Urinary bladder (tissue), 4 donors: ENCODE measurements at places on chromosomes 6 and 20. TPM values are rescaled to one million over a fixed set of nuclear protein-coding genes. Genes with fewer than 3 reads are reported as not detected.

- no peak for DNase-seq
Measured at GRCh38 chr20:7155794-7156193, 388.3 kb downstream of the BMP2 start.

DNA sequence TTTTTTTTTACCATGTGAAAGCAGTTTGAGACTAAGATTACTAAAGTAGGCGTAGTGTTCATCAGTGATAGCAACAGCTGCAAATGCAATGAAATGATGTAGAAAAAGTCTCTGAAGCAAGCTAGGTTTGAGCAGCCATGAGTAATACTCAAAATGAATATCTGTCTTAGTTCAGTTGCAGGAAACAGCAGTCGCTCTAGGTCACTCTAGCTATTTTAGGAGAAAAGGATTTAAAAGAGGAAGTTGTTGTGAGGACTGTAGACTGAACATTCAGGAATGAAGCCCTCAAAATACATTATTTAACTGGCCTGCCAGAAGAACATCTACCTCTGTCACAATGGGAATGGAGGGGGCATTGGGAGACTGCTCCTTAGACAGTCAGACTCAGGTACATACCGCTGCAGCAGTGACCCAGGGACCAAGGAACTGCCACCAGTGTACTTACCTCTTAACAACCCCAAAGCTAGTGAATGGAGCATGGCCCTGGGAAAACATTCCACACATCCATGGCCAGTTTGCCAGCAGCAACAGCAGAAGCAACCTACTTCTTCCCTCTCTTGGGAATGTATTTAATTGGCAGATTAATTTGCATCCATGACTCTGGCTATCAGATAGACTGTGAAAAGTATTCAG lies 243.0 kb upstream of the KHDRBS2 start:
- DNase-seq, result no peak

CUL9 gene
- total RNA-seq, result 20.6 TPM

DNA sequence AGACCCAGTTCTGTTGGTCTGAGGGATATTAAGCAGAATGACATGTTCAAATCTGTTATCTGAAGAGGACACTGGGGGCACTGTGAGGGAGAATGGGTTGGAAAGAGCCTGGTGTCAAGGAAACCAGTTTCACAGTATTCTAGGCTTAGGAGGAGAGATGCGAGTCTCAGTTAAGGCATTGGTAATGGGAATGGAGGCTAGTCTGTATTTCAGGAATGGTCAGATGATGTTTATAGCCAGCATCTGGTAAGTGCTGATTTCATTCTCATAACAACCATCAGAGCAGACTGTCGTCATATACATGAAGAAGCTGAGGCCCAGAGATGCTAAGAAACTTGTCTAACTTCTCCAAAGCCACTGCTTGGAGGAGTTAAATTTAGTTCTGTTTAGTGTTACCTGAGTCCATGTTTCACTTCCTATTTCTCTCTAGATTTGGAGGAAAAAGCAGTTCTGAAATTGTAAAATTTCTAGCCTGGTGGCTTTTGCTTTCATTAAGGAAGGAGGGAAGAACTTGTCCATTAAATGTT lies 242.0 kb downstream of the ARID1B start:
- no peak for DNase-seq

- no peak for DNase-seq
Measured at GRCh38 chr20:62065674-62066338, at the start of gene TAF4. TSS of gene TAF4 (minus strand) at chr20:62065881. CDS start at chr20:62065810, 71 bp downstream.

C20orf202 gene
- total RNA-seq, result 0.21 TPM

PIGU gene
- total RNA-seq, result 17.3 TPM

SNAP25 gene
- 8.6 TPM for total RNA-seq

GRCh38 chr20:45238139-45238538 lies 16.2 kb downstream of the SLPI start:
- no peak for DNase-seq

DNA sequence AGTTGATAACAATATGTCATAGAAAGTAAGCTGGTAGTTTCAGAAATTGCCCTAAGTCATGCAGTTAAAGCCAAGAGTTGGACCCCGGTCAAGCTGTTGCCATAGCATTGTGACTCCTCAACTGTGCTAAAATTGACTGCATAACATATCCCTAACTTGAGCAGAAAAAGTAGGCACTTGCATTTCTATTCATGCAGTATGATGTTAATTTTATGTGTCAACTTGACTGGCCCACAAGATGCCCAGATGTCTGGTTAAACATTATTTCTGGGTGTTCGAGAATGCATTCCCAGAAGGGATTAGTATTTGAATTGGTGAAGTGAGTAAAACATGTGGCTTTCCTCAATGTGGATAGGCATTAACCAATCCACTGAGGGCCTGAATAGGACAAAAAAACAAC lies 136.4 kb downstream of the GPR63 start:
- no peak for DNase-seq

DNA sequence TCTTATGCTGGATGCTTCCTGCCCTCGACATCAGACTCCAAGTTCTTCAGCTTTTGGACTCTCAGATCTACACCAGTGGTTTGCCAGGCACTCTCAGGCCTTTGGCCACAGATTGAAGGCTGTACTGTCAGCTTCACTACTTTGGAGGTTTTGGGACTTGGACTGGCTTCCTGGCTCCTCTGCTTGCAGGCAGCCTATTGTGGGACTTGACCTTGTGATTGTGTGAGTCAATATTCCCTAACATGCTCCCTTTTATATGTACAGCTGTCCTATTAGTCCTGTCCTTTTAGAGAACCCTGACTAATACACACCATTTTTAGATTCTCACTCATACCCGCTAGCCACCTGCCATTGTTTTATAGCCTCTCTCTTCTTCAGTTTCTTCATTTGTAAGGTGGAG lies 382.1 kb upstream of the TSHZ2 start:
- DNase-seq, result no peak

- no peak for DNase-seq
Measured at GRCh38 chr6:127103482-127103881, 15.0 kb upstream of the RSPO3 start.

DNA sequence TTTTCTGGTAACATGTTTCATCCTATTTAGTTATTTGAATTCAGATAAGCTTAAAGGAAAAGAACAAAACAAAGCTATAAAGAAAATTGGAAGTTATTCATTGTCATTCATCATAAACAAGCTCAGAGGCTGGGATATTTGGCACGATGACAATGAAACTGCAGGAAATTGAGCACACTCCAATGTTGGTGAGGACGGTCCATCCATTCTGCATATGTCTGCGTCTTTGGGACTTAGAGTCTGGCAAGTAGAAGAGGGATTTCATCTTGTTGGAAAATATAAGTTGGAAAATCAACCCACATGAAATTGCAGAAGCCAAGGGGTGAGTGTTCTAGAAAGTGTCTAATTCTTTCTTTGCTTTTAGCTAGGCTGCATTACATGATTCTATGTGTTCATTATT lies 78.4 kb downstream of the HDGFL1 start:
- no peak for DNase-seq

DNA sequence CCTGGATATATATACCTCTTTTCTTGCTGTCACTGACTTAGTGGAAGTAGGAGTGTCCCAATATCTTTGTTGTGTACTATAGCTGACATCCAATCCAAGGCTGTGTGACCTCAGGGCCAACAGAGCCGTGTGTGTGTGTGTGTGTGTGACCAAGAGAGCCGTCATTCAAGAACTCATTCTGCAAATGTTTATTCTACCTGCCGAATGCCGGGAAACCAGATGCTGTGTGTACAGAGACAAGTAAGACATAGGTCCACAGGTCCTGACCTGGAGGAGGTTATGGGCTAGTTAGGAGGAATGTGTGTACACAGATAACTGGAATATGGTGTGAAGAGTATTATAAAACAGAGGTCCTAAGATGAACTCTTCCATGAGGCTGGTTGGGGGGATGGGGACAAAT lies 190.0 kb downstream of the DHX35 start:
- DNase-seq, result no peak

- no peak for DNase-seq
Measured at GRCh38 chr6:164164876-164165275, 750.4 kb downstream of the QKI start.

GRM4 gene
- 0.11 TPM for total RNA-seq

DNA sequence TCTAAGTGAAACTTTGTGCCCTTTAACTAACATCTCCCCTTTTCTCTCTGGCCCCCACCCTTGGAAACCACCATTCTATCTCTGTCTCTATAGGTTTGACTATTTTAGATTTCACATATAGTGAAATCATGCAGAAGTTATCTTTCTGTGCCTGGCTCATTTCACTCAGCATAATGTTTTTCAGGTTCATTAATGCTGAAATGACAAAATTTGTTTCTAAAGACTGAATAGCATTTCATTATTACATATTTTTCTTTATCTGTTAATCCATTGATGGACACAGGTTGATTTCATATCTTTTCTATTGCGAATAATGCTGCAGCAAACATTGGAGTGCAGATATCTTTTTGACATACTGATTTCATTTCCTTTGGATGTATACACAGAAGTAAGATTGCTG lies 30.7 kb downstream of the MEI4 start:
- no peak for DNase-seq

GRCh38 chr6:142671791-142672190 lies 273.2 kb downstream of the HIVEP2 start:
- no peak for DNase-seq

GRCh38 chr20:38965264-38965663 lies 3.1 kb downstream of the DHX35 start:
- no peak for DNase-seq

DNAH8 gene
- 1.5 TPM for total RNA-seq

DNA sequence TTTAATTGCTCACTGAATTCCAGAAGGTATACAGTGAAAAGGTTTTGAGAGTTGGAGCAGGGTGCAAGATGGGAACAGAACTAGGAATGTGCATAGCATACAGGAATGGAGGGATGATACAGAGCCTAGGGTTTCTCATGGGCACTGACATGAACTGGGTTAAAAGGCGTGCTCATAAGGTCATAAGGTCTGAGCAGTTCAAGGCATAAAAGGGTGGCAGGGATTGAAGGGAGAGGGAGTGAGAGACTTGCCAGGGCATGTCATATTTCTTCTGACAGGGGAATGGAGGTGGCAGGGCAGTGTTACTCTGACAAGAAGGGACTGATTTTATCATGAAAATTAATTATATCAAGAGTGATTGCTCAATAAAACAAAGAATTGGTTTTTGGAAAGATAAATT lies 4.7 kb downstream of the MLIP start:
- no peak for DNase-seq

DNA sequence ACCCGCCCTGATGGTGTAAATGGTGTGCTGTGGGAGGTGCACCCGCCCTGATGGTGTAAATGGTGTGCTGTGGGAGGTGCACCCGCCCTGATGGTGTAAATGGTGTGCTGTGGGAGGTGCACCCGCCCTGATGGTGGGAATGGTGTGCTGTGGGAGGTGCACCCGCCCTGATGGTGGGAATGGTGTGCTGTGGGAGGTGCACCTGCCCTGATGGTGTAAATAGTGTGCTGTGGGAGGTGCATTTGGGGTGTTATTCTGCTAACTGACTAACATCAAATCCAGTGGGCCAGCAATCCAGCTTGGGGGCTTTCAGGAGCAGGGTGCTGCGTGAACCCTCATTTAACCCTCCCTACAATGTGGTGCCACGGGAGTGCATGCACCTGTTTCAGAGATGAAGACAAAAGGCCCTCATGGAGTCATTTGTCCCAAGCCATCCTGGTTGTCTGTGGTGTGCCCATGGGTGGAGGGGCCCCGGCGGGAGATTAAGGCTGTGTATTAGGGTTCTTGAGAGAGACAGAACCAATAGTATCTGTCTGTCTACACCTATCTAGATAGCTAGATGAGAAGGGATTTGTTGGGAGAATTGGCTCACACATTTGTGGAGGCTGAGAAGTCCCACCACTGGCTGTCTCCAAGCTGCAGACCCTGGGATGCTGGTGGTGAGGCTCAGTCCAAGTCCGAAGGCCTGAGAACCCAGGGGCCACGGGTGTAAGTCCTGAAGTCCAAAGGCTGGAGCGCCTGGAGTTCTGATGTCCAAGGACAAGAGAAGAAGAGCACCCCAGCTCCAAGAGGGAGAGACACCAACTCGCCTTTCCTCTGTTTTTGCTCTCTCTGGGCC lies 39.2 kb downstream of the TMEM242 start:
- DNase-seq, result no peak

- DNase-seq, result no peak
Measured at GRCh38 chr6:5567352-5567751, 306.0 kb downstream of the FARS2 start.

- no peak for DNase-seq
Measured at GRCh38 chr6:169164451-169164850, 89.2 kb downstream of the THBS2 start.
